ENCODE measurements at places on chromosomes 6 and 20.
A peak's percentile ranks its signal among the peaks of the same experiment; 100 is the strongest.

DNA sequence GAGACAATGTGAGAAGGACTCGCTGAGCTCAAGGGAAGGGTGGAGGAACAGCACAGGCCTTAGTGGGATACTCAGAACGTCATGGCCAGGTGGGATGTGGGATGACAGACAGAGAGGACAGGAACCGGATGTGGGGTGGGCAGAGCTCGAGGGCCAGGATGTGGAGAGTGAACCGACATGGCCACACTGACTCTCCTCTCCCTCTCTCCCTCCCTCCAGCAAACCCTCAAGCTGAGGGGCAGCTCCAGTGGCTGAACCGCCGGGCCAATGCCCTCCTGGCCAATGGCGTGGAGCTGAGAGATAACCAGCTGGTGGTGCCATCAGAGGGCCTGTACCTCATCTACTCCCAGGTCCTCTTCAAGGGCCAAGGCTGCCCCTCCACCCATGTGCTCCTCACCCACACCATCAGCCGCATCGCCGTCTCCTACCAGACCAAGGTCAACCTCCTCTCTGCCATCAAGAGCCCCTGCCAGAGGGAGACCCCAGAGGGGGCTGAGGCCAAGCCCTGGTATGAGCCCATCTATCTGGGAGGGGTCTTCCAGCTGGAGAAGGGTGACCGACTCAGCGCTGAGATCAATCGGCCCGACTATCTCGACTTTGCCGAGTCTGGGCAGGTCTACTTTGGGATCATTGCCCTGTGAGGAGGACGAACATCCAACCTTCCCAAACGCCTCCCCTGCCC, 1.7 kb downstream of the TNF start:
- no peak for DNase-seq

- DNase-seq: no peak
These were observed 77.8 kb downstream of the BACH2 start for GRCh38 chr6:90218959-90219208.

DNA sequence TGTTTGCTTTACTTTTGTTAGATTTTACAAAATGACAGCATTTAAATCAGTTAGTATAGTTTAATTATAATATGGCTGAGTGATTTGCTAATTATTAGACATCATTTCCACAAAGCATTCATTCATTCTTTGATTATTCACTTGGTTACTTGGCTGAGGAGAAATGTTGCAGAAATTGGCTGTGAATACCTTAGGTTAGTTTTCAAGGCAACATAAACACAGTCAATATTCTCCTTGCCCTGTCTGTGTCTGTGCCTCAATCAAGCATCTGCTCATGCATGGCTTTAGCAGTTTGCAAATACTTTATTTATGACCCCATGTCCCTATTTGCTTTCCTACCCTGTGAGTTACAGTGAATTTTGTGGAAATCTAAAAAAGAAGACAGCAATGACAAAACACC, 718.3 kb downstream of the EPM2A start:
- no peak for DNase-seq

GRCh38 chr6:168929871-168930450, 323.7 kb downstream of the THBS2 start:
- no peak for DNase-seq

DNA sequence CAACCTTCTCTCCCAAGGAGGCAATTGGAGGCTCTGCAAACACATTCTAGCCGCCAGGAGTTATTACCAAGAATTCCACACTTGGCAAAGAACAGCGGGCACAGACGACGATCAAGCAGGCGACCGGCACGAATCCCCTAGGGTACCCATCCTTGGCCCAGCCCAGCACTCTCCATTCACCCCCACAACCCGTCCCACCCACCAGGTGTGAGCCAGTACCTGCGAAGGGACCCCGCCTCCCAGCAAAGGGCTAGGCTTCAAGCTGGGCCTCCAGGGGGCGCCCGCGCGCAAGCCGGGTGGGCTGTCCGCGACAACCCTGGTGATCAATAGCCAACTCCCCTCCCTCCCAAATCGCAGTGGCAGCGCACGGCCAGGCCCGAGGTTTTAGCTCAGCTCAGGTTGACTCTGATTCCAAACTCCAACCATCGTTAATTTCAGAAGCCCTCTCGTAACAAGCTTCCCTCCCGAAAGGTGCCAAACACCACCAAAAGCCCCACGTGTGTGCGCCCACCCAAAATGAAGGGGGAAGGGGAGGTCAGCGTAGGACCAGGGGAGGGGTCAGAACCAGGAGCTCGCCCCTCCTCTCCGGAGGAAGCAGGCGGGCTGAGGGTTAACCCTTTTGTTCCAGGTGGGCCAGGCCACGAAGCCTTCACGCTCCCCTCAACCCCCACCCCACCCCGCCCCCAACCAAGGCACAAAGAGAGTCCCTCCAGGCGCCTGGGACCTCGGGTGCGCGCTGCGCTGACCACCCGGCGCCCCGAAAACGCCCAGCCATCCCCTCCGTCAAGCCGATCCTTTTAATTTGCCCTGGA, 2.1 kb downstream of the SALL4 start:
- peak; percentile 17 for DNase-seq

GRCh38 chr6:127464881-127465459, 5.8 kb upstream of the KIAA0408 start:
- peak; percentile 37 for DNase-seq

Data from stimulated activated CD8-positive, alpha-beta memory T cell treated with anti-CD3 and anti-CD28 coated beads, Interleukin-2, amount 100 ng/mL, for 1 hour (primary cell).